Left ventricle myocardium inferior (tissue), 1 donor: ENCODE measurements at places on chromosomes 3 and 15.

DNA sequence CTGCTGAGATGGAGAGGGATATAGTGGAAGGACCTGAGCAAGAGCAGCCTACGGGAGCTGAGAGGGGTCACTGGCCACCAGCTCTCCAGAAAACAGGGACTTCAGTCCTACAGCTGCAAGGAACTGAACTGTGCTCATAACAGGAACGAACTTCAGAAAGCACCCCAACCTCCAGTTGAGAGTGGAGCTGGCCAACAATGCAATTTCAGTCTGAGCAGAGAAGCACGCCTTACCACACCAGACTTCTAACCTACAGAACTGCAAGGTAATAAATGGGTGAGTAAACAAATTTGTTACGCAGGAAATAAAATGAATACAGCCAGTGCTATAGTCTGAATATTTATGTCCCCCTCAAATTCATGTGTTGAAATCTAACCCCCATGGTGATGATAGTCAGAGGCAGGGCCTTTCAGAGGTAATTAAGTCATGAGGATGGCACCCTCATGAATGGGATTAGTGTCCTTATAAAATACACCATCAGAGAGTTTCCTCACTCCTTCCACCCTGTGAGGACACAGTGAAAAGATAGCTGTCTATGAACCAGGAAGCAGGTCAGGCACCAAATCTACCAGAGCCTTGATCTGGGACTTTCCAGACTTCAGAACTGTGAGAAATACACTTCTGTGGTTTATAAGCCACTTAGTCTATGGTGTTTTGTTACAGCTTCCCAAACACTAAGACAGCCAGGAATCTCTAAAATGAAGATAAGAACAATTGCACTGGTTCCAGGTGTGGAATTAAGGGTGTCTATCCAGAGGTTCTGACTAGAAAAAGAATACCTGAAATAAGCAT, 58.6 kb downstream of the SYNM start:
- peaks cover 4% of the 10 kb centered on the region for H3K4me1 ChIP-seq
- H3K27me3 ChIP-seq, result no peaks in the 10 kb centered on the region
- no peak overlapping the region for H3K27ac ChIP-seq
- peaks cover 57% of the 10 kb centered on the region for H3K36me3 ChIP-seq
- no peak overlapping the region for H3K4me3 ChIP-seq
- no peak for DNase-seq

- peaks cover 21% of the 10 kb centered on the region for H3K4me1 ChIP-seq
- H3K27ac ChIP-seq, result peak overlapping the region; percentile 17
- no peaks in the 10 kb centered on the region for H3K27me3 ChIP-seq
- H3K4me3 ChIP-seq, result no peak overlapping the region
- no peaks in the 10 kb centered on the region for H3K36me3 ChIP-seq
Observed at GRCh38 chr3:30188713-30189112, 417.7 kb upstream of the TGFBR2 start.

GRCh38 chr15:65945616-65946015, 76.3 kb downstream of the RAB11A start:
- no peak overlapping the region for H3K27ac ChIP-seq
- DNase-seq, result no peak
- peaks cover 9% of the 10 kb centered on the region for H3K27me3 ChIP-seq

GRCh38 chr3:23894254-23895061, 22.3 kb downstream of the NKIRAS1 start:
- no peaks in the 10 kb centered on the region for H3K27me3 ChIP-seq
- no peak overlapping the region for H3K27ac ChIP-seq
- no peak for DNase-seq
- peaks cover 8% of the 10 kb centered on the region for H3K4me1 ChIP-seq
- H3K36me3 ChIP-seq, result peaks cover 30% of the 10 kb centered on the region

- no peaks in the 10 kb centered on the region for H3K27me3 ChIP-seq
- peaks cover 15% of the 10 kb centered on the region for H3K4me1 ChIP-seq
- no peak overlapping the region for H3K4me3 ChIP-seq
- no peaks in the 10 kb centered on the region for H3K36me3 ChIP-seq
Observed at GRCh38 chr15:44682211-44682610, 18.7 kb upstream of the SPG11 start.

- H3K27me3 ChIP-seq, result no peaks in the 10 kb centered on the region
- no peaks in the 10 kb centered on the region for H3K36me3 ChIP-seq
- H3K4me1 ChIP-seq, result peaks cover 20% of the 10 kb centered on the region
- DNase-seq, result no peak
- no peak overlapping the region for H3K4me3 ChIP-seq
Observed at GRCh38 chr3:125125821-125126245, 70.0 kb upstream of the HEG1 start.
